ENCODE measurements at places on chromosomes 16 and 17.

- no peak for DNase-seq
These were observed 13.5 kb downstream of the SLC46A1 start for GRCh38 chr17:28392491-28392890.

- DNase-seq = no peak
These were observed 26.3 kb downstream of the SMURF2 start for GRCh38 chr17:64635647-64636305.

DNA sequence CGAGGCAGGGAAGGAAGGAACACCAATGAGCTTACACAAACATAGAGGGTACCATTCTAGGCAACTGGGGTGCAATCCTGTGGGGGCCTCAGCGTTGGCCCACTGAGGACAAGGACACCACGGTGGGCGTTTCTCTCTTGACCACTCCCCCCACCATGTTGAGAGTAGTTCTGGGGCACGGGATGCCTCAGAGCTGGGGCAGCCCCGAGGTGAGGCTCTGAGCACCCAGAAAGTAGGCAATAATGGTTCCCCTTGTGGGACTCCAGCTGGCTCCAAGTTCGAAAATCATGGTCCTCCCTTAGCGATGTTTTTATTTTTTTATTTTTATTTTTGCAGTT lies 5.1 kb downstream of the PRSS21 start:
- no peak for DNase-seq

- DNase-seq = no peak
These were observed 240.6 kb upstream of the ZFHX3 start for GRCh38 chr16:73288520-73288919.

GRCh38 chr17:57447990-57448758 lies 191.9 kb downstream of the MSI2 start:
- no peak for DNase-seq

- no peak for DNase-seq
These were observed 25.2 kb downstream of the ELAC2 start for GRCh38 chr17:12992676-12993075.

DNA sequence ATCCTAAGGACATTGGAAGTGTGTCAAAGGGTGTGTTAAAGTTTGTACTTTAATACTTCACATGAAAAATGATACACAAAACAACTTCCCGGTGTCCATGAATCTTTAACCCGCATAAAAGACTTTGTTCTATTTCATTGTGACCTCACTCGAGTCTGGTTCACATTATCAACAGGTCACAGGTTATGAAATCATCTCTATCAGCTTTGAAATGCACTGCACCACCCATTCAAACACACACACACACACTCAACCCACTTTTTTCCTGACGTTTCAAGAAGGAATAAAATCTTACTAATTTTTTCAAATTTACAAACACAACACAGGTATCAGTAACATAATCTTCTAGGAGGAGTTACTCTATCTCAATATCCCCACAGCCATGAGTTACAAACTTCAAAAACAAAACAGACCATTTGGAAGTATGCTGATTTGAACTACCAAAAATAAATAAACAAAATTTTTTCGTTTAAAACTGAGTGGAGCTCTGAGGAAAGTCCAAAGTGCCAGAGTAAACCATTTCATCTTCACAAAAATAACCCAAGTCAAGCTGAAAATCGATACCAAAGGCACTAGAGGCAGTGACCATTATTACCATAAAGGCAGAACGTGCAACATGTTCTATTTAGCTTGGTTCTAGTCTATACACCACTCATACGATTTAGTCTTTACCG lies 2.7 kb downstream of the ACOX1 start:
- DNase-seq = no peak

GRCh38 chr16:69424935-69425784 lies 741 bp downstream of the CYB5B start:
- no peak for DNase-seq

DNA sequence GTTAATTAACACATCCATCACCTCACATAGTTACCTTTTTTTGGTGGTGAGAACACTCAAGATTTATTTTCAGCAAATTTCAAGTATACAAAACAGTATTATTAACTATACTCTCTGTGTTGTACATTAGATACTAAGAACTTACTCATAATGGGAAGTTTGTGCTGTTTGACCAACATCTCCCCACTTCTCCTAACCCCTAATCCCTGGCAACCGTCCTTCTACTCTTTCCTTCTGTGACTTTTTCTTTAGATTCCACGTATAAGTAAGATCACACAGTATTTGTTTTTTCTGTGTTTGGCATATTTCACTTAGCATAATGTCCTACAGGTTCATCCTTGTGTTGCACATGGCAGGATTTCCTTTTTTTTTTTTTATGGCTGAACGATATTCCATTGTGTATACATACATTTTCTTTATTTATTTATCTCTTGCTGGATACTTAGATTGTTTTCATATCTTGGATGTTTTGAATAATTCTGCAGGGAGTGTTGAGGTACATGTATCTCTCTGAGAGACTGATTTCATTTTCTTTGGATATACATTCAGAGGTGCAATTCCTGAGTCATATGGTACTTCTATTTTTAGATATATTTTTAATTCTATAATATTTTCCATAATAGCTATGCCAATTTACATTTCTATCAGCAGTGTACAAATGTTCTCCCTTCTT lies 19.0 kb downstream of the PPM1D start:
- no peak for DNase-seq

- no peak for DNase-seq
These were observed 14.2 kb upstream of the CCL1 start for GRCh38 chr17:34377078-34377823.

DNA sequence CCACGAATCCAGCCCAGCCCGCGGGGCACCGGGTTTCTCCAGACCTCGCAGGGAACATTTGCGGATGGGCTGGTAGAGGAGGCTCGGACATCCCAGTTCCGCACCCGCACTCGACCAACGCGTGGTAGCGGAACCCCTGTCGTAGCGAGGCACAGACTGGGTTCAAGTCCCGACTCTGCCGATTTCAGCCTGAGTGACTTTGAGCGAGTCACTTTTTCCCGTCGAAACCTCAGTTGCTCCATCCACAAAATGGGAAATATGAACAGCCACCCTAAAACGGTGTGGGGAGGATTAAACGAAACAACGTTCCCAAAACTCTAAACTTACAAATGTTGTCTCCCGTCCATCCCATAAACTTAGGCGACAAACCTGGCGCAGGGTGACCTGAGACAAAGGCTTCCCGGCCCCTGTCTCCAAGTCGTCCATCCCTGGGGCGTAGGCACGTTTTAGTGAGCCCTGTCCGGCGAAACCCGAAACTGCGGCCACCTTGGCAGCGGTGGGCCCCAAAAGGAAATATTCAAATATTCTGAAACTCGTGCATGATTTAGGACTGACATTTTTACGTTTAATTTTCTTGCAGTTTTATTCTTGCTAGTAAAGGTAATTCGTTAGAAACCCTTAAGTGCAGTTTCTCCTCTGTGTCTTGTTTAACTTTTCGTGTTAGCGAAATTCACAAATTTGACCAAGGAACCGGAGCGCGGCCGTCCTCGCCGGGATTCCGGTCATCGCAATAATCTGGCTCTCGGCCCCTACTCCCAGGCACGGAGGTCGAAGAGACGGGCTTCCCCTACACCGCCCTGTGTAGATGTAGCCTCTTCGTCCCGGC lies 1.9 kb upstream of the MLLT6 start:
- DNase-seq = no peak

DNA sequence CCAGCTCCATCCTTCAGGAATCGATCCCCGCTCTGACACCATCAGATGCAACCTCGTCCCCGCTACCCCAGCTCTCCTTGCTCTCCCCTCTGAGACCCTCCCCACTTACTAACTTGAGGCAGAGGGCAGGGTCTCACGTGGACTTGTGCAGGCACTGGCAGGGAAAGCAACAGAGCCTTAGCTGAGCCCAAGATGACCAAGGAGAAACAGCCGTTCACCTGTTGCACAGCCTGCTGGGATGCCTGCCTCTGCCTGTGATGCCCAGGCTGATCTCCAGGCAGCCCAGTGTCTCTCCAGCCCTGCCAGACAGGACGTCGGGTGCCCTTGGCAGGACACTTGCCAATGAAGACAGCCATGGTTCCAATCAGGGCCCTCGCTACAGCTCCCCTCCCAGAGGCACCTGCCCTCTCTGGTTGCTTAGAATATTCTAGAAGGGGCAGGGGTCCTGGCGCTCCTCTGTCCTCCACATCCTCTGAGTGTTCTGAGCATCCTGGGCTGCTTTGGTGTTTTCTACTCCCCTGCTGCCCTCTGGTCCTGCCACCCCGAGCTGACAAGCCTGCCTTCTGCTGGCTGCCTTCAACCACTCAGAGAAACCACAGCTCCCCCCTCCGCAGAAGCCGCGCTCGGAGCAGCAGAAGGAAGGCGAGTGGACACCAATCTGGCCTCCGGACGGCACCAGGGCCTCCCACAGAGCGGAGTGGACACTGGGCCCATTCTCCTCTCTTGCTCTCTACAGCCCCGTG lies 6.7 kb downstream of the CEP295NL start:
- DNase-seq = no peak

GRCh38 chr17:65984299-65984698 lies 207.6 kb downstream of the CEP112 start:
- no peak for DNase-seq

DNA sequence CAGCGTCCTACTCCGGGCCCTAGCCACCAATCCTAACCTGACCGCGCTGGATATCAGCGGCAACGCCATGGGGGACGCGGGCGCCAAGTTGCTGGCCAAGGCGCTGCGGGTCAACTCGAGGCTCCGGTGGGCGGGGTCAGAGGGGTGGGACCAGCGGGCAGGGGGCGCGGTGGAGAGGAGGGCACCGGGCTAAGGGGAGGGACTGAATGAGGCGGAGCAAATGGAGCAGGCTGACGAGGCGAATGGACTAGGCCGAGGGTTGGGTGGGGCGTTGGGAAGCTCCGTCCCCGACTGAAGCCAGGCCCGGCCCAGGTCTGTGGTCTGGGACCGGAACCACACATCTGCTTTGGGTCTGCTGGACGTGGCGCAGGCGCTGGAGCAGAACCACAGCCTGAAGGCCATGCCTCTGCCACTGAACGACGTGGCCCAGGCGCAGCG lies 4.6 kb downstream of the CARMIL2 start:
- DNase-seq = no peak

DNA sequence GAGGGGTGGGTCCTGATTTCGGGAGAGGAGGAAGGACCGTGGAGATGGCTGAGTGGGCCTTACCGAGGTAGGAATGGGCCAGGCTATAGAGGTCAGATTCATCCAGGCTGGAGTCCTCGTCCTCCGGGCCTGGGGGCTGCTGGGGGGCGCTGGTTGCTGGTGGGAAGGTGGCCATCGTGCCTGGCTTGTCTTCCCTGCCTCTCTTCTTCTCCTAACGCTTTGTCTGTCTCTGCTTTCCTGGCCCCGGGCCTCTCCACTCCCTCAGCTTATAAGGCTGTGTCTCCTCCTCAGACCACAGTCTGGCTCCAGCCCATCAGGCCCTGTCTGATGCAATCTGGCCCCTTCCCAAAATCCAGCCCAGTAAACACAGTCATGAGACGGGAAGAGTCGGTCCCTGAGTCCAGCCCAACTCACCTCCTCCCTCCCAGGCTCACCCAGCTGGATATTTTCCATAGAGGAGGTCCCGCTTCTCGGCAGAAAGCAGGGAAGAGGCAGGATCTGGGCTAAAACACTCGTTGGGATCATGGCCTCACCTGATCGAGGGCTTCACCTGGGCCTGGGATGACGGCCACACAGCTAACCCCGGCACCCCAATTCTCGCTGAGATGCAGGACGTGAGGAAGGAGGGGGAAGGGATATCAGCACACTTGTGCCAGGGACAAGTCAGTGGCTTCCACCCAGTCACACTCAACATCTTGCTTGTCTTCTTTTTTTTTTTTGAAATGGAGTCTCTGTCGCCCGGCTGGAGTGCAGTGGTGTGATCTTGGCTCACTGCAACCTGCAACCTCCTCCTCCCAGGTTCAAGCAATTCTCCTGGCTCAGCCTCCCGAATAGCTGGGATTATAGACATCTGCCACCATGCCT lies at the start of gene NUPR1:
NUPR1 (minus strand) TSS at position 242 of the 864 bp plus-strand sequence; CDS start at position 175, 67 bp downstream.
- DNase-seq = no peak

GRCh38 chr16:14635395-14636165 lies 2.8 kb downstream of the BFAR start:
- no peak for DNase-seq

- DNase-seq = no peak
These were observed 14.0 kb upstream of the CYB5B start for GRCh38 chr16:69410219-69410990.

DNA sequence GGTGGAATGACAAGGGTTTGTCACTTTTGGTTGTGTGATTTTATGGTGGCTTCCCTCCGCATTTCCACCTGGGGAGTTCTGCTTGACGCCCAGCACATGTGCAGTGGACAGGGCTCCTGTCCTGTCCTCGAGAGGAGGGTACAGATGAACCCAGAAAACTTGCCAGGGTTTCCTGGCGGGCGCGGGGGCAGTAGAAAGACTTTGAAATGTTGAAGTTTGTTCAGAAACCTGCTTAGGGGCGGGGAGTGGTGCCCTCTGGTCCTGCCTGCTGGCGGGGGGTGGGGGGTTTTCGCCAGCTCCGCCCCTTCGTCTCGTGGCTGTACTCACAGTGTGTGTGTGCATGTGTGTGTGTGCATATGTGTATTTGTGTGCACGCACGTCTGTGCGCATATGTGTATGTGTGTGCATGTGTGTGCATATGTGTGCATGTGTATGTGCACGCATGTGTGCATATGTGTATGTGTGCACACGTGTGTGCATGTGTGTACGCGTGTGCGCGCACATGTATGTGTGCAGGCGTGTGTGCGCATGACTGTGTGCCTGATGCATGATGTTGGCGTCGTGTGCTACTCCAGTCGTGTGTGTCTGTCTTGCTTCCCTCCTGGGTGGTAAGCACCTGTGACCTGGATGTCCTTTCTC lies 6.8 kb downstream of the FN3KRP start:
- no peak for DNase-seq

DNA sequence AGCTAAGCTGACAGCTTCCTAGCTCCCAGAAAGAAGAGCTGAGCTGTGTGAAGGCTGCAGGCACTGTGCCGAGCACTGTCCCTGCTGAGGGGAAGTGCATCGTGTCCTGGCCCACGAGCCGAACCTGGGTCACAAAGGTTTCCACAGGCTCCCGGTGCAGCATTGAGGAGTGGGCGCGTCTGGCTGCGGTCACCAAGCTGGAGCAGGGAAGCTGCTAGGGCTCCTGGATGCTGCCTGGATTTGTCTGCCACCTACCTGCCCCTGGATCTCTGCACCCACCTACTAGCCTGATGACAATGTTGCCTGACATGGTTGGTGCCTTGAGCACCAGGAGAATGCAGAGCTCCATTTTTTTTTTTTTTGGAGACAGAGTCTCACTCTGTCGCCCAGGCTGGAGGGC lies 6.5 kb upstream of the SRRM2 start:
- DNase-seq = no peak
